ENCODE measurements at places on chromosomes 6 and 20. TPM values are rescaled to one million over a fixed set of nuclear protein-coding genes. Genes with fewer than 3 reads are reported as not detected.

- DNase-seq: peak; percentile 75
Observed at GRCh38 chr6:14711056-14711703, 534.7 kb upstream of the JARID2 start.

- no peak for DNase-seq
Observed at GRCh38 chr6:44076356-44077213, 50.7 kb downstream of the MRPL14 start.

GRCh38 chr20:19003366-19004336 lies 190.1 kb downstream of the SCP2D1 start:
- DNase-seq: no peak

- DNase-seq: peak; percentile 45
Observed at GRCh38 chr6:33418690-33419291, 884 bp upstream of the CUTA start.

GRCh38 chr20:57713505-57713903 lies 3.7 kb upstream of the PMEPA1 start:
- DNase-seq: no peak

- no peak for DNase-seq
Observed at GRCh38 chr6:108106694-108107093, 32.2 kb upstream of the OSTM1 start.

- DNase-seq: no peak
Observed at GRCh38 chr6:134020543-134020942, 31.9 kb downstream of the SLC2A12 start.

DNA sequence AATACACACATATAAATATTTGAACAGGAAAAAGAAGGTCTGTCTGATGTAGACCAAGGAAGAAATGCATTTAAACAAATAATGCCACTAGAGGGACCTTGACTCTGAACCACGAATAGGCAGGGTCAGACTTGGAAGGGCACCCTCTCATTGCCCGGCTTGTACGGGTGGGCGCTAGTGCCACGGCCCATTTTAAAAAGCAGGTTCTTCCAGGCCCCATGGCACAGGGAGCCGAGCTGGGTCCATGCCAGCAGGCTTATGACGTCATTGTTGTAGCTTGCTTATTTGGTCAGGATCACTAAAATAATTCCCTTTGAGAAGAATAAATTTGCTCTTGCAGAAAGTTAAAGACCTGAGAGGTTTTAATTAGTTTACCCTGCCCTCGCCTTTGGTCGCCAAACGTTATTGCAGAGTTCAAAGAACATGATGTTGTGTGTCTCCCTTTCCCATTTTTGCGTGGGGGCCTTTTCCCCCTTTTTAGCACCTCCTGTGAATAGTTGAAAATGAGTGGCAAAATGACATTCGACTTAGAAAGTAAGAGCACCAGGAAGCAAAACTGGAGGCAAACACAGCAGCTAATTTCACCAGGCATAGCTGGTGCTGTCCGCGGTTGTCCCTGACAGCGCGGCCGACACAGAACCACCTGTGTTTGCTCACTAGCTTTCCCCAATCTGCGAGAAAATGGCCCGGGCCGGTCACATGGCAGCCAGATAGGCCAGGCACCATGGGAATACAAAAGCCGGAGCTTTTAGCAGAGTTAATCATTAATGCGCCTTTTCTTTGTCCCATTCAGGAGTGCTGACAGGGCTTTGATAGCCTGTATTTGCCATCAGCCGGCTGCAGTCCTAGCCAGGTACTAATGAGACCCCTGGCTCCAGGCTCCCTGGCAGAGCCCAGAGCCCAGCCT lies 93.8 kb downstream of the FOXA2 start:
- DNase-seq: no peak

DNA sequence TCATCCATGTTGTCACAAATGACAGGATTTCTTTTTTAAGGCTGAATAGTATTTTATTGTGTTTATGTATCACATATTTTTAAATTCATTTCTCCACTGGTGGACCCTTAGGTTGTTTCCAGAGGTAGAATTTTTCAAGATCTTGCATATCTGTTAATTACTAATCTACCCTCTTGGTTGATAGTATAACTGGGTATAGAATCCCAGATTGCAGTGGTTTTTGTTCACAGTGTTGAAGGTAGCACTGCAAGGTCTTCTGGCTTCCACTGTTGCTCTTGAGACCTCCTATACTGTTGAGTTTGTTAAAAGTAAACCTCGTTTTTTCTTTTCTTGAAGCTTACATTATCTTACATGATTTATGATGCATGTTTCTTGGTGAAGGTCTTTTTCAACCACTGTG lies 22.9 kb downstream of the CDC5L start:
- DNase-seq: no peak

DNA sequence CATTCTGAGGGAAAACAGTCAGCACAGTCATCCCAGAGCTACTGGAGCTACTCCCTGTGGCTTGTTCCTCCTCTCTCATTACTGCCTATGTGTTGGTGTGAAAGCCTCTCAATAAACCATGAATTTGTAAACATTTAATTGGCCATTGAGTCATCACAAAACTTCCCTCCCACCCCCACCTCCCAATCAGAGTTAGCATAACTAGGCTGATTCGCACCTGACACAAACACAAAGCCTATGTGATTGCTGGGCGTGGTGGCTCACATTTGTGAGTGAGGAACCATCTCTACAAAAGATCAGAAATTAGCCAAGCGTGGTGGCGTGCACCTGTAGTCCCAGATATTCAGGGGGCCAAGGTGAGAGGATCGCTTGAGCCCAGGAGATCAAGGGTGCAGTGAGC lies 17.1 kb upstream of the SNTA1 start:
- no peak for DNase-seq

- no peak for DNase-seq
Observed at GRCh38 chr6:149221774-149222070, 95.8 kb upstream of the TAB2 start.

GRCh38 chr6:28922821-28923317 lies 916 bp downstream of the TRIM27 start:
- DNase-seq: peak; percentile 55

The PRND gene
- not detected for total RNA-seq

The SLC17A3 gene
- total RNA-seq: 0.62 TPM

Measured in activated CD4-positive, alpha-beta T cell treated with anti-CD3 and anti-CD28 coated beads, Interleukin-2, amount 10 ng/mL, durations not matched to agents 7 days and 5 days (primary cell).